ENCODE measurements at places on chromosomes 7 and 10.

DNA sequence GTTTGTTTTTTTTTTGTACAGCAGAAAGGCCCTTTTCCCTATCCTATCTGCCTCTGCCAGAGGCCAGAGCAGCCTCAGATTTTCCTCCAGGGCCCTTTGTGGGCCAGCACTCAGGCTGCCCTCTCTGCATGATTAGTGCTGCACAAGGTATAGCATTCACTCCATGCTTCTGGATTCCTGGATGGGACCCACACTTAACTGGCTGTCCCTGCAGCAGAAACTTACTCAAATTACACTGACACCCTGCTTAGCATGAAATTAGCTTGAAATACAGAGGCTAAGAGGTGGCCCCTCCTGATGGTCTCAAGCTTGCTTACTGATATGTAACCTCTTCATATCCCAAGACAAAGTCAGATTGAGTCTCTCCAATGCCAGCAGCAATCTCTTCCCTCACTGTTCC, 239.3 kb downstream of the SORCS1 start:
- DNase-seq = no peak

DNA sequence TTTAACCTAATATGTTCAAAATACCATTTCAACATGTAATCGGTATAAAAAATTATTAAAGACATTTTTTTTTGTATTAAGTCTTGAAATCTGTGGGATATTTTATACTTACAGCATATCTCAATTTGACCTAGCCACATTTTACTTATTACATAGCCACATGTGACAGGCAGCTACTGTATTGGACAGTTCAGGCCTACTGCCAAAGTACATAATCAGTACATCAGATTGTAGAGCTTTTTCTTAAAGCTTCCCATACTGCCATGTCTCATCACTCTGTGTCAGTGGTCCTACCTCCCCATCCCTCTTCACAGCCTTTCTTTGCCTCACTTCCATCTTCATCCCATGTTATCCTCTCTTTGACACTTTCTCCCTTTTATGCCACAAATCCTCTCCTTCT, 43.0 kb downstream of the LOXL4 start:
- no peak for DNase-seq

GRCh38 chr10:80168679-80169380, 36.3 kb downstream of the PLAC9 start:
- DNase-seq = no peak

GRCh38 chr7:133056370-133057238, 25.3 kb downstream of the CHCHD3 start:
- no peak for DNase-seq

DNA sequence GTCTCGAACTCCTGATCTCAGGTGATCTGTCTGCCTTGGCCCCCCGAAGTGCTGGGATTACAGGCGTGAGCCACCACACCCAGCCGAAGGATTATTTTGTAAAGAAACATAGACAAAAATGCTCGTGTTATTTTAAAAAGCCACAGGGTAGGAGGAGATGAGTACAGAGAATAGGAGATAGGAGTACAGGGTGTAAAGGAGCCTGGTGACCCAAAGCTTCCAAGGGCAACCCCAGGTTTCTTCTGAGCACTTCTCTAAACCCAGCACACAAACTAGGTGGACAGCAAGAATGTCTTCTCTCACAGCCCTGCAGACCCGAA, 54.7 kb downstream of the ZNF467 start:
- DNase-seq = no peak

DNA sequence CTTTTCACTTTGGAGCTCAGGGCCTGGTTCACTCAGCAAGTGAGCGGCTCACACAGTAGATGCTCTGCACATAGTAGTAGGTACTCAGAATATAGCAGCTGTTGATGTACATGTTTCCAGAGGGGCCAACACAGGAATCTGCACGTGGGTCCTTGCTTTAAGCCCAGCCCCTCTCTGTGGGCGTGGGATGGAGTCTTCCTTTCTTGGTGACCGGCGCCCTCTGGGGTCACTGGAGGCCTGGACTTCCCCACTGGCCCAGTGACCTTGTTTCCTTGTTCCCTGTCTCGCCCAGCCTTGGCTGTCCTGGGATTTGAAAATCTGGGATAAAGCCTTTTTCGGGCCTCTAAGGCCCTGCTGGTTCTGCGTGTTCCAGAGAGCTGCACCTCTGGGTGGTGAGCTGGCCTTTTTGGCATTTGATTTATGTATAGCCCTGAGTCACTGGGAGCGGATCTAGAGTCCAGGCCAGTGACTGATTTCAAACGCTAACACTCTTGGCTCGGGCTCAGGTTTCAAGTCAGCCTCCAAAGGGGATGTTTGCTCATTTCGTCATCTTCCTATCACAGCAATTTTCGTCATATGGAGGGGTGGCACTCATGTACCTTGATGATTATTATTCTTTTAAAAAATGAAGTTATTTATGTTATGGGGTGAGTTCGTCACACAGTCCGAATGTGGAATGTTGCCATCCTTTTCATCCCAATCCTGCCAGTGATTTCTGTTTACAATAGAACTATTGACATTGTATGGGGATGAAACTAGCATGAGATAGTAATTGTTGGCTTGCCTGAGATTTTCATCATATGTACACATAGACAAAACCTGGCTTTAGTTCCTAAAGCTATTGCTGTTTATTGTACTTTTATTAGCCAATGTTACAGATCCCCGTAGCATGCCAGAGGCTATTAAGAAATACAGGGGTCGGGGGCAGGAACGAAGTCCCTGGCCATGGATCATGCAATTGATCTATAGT, 65.5 kb downstream of the CUX1 start:
- DNase-seq = no peak

- DNase-seq = no peak
Observed at GRCh38 chr7:590731-591551, 71.3 kb upstream of the PDGFA start.

GRCh38 chr10:127298381-127298780, 102.0 kb upstream of the INSYN2A start:
- no peak for DNase-seq

DNA sequence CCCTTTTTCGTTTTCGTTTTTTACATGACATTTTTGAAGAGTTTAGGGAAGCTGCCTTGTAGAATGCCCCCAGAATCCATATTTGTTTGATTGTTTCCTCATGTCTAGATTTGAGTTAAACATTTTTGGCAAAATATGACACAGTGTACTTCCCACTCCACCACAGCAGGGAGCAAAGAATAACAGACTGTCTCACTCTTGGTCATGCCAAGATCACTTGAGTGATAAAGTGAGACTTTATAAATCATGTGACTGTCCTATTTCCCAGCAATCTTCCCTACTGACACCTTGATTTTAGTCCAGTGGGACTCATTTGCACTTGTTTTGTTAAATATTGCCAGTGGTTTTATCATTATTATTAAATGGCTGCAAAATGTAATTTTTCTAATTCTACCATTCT, 44.4 kb upstream of the USP6NL start:
- DNase-seq = no peak

GRCh38 chr10:25818751-25819150, 115.3 kb upstream of the MYO3A start:
- no peak for DNase-seq

DNA sequence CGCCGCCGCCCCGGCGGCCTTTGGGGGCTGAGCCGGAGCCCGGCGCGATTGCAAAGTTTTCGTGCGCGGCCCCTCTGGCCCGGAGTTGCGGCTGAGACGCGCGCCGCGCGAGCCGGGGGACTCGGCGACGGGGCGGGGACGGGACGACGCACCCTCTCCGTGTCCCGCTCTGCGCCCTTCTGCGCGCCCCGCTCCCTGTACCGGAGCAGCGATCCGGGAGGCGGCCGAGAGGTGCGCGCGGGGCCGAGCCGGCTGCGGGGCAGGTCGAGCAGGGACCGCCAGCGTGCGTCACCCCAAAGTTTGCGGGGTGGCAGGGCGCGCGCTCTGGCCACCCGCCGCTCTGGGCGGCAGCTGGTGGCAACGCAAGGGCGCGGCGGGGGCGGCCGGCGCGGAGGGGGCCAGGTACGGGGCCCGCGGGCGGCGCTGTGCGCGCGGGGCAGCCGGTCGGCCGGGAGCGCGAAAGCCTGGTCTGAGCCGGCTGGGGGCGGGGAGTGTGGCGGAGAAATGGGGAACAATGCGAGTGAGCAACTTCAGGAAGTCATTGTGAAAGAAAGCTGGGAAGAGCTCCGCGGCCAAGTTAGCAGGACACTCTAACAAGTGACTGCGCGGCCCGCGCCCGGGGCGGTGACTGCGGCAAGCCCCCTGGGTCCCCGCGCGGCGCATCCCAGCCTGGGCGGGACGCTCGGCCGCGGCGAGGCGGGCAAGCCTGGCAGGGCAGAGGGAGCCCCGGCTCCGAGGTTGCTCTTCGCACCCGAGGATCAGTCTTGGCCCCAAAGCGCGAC, at the start of gene IKZF1:
IKZF1 (plus strand) TSS at position 588 of the 782 bp plus-strand sequence. CDS start 14,346 bp downstream, outside the sequence.
- DNase-seq = no peak

- no peak for DNase-seq
Observed at GRCh38 chr10:27826369-27826768, 80.8 kb upstream of the MKX start.

DNA sequence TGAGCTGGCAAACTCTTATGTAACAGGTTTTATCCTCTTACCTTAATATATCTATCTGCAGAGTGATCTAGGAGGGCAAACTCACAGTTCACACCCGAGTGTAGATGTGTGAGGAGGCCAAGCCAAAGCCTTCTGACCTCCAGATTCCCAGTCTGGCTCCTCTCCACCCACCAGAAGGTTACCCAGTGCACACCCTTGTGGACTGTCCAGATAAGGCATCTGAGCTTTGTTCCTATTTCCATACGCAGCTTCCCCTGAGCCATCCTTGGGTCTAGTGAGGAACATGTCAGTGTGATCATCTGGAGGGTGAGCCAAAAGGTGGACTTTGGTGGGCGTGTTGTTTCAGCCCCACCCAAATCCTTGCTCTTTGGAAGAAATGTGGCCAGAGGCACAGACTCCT, 203.0 kb upstream of the MEOX2 start:
- no peak for DNase-seq

- no peak for DNase-seq
Observed at GRCh38 chr10:126263006-126263676, 125.1 kb downstream of the ADAM12 start.

- no peak for DNase-seq
Observed at GRCh38 chr7:36677769-36678437, 46.4 kb downstream of the AOAH start.

GRCh38 chr10:3623746-3624145, 161.3 kb downstream of the KLF6 start:
- no peak for DNase-seq

- DNase-seq = no peak
Observed at GRCh38 chr7:6237011-6237410, 35.4 kb downstream of the CYTH3 start.

GRCh38 chr10:57333880-57334279, 933.8 kb downstream of the IPMK start:
- no peak for DNase-seq

- no peak for DNase-seq
Observed at GRCh38 chr7:95972523-95972922, 200.2 kb downstream of the DYNC1I1 start.

DNA sequence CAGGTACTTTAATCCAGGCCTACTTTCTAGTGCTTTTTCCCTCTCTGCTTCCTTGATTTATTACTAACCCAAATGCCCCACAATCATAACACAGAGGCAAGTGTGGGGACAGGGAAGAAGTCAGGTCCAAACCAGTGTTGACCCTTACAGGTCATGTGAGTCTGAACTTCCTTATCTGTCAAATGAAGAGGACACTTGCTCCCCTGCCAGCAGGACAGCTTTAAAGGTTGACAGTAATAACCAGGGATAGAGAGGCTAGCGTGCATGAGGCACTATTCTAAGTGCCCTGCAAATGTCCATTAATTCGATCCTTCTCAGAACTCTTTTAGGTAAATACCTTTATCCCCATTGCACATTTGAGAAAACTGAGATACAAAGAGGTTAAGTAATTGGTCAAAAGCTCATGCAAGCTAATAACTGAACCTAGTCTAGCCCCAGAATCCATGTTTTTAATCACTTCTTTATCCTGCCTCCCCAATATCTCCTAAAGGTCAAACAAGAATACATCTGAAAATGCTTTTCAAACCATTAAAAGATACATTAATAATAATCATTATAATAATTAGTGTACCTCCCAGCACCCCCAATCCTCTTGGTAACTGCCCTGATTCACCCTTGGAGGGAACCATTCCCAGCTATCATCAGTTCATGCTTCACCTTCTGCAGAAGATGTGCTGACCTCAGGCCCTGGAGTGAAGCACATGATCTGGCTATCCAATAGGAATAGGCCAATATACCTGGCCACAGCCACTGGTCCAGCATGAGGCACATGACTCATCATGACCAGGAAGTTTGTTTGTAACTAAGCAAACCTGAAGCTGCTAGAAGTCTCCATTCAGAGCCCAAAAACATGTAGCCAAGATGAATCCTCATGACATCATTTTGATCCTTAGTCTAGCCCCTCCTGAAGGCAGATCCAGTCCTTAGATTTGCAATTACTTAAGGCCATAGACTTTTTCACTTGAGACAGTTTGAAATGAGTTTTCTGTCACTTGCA, 40.7 kb downstream of the SGMS1 start:
- DNase-seq = no peak

DNA sequence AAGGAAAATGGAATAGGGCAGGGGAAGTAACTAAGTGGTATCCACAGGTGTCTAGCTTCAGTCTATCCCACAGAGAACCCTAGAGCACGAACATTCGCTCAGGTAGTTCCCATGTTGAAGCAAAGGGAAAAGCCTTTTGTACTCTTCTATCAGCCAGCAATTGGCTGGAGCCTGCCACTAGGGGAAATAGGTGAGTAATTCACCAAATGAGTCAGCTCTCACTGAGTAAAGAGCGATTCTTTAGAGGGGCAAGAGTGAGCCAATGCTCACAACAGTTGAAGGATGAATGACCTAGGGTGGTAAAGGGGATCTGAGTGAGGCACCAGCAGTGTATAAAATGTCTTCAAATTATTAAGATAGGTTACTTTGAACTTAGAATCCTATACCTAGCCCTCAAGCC, 94.1 kb upstream of the ZNF800 start:
- DNase-seq = no peak

GRCh38 chr10:48658243-48658974, 26.3 kb upstream of the WDFY4 start:
- no peak for DNase-seq

- DNase-seq = no peak
Observed at GRCh38 chr10:45075216-45075615, 74.5 kb downstream of the ZNF22 start.

- no peak for DNase-seq
Observed at GRCh38 chr10:110426294-110427181, 71.2 kb upstream of the DUSP5 start.
